Activated CD4-positive, alpha-beta T cell treated with anti-CD3 and anti-CD28 coated beads for 36 hours (primary cell): ENCODE measurements at places on chromosomes 13 and 19.

DNA sequence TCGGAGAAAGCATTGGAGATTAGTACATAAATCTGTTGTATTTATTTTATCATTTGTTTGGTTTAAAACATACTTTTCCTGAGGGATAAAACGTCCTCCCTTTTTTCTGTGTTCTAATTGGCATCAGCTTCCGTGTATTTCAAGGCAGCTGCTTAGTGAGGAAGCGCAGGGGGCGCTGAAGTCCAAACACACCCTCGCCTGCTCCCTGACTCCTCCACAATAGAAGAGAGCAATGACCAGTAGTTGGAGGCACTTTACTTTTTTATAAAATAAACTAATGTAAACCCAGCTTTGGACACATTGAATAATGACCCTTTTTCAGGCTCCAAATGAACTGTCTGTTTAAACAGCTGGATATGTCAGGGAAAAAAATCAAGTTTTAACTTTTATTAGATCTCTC lies 79.9 kb downstream of the RNASEH2B start:
- H3K27ac ChIP-seq: no peak overlapping the region
- H3K36me3 ChIP-seq: no peaks in the 10 kb centered on the region
- H3K27me3 ChIP-seq: no peaks in the 10 kb centered on the region

DNA sequence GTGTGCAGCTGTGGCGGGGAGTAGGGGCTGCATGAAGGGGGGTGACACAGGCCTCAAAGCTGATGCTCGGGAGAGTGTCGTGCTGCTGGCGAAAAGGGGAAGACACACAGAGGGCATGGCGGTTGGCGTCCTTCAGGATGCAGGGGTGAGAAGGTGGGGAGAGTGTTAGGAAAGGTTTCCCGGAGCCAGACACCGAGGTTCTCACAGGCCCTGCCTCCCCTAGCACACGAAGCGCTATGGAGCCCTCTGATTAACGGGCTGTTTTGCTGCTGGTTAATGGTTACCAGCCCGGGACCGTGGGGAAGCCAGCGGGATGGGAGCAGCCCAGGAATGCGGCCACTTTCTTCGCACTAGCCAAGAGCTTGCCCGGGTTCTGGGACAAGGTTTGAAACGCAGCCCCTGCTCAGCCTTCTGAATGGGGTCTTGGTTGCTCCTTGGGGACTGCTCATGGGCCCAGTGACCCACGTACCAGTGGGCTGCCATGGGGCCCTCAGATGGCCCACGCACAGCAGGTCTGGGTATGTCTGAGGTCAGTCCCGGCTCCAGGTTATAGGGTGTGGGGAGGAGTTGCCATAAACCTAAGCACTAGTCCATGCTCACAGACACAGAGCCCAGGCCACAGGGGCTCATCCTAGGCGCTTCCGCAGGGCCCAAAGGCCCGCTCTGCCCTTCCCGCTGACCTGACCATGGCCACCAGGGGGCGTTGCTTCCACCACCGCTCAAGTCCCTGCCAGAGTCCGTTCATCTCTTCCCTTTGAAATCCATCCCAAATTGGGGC lies 31.3 kb upstream of the ISYNA1 start:
- no peaks in the 10 kb centered on the region for H3K36me3 ChIP-seq
- no peaks in the 10 kb centered on the region for H3K27me3 ChIP-seq
- H3K27ac ChIP-seq: no peak overlapping the region
- H3K4me1 ChIP-seq: peaks cover 13% of the 10 kb centered on the region
- no peak overlapping the region for H3K4me3 ChIP-seq
- peak; percentile 83 for DNase-seq

GRCh38 chr19:23867895-23868294 lies 46.8 kb upstream of the ZNF726 start:
- no peak for DNase-seq
- H3K4me1 ChIP-seq: no peaks in the 10 kb centered on the region
- no peaks in the 10 kb centered on the region for H3K36me3 ChIP-seq
- no peak overlapping the region for H3K27ac ChIP-seq
- H3K27me3 ChIP-seq: no peaks in the 10 kb centered on the region

DNA sequence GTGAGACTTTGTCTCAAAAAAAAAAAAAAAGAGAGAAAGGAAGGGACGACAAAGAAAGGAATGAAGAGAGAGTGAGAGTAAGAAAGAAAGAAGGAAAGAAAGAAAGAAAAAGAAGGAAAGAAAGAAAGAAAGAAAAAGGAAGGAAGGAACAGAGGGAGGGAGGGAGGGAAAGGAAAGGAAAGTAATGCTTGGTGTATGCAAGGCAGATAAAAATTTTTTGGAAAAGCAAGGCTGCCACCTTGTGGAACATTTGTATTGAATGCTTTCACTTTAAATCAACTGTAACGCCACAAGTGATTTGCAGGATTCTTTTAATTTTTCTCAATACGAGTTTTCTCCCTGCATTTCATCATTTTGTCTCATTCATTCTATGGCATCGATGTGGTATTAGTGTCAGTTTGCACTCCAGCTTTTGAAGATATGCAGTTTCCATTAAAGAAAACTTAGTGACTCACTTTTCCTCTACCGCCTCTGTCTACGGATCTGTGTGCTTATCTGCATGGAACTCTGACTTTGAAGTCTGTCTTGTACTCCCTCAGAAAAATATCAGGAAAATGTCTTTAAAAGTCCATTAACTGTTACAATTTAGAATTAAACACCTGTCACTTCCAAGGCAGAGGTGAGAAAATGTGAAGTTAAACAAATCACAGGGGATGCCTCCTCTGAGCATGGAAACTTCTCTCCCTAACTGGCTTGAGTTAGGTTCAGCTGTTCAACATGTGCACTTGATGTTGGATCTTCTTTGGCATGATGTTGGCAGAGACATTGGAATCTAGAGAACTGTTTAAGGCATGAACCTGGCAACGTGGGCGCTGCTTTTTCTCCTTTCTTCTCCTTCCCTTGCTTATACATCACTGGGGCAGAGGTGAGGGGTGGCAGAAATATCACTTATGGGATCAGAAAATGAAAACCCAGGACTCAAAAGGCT lies 20.0 kb upstream of the ZDHHC20 start:
- no peak overlapping the region for H3K27ac ChIP-seq
- DNase-seq: peak; percentile 51
- no peaks in the 10 kb centered on the region for H3K27me3 ChIP-seq
- H3K4me3 ChIP-seq: no peak overlapping the region
